ENCODE measurements at places on chromosomes 7 and 10. TPM values are rescaled to one million over a fixed set of nuclear protein-coding genes. Genes with fewer than 3 reads are reported as not detected.

Gene SPDYE9
- total RNA-seq = 0.08 TPM

Gene NPTX2
- 2.5 TPM for total RNA-seq

Gene UTF1
- total RNA-seq = not detected

Gene ZNF239
- 1.8 TPM for total RNA-seq

Gene TMEM140
- total RNA-seq = 12.1 TPM

Gene RP9
- total RNA-seq = 7.7 TPM

Gene TMEM225B
- not detected for total RNA-seq

Gene PPP1R17
- not detected for total RNA-seq

Gene AZGP1
- total RNA-seq = not detected

Gene TMEM176B
- not detected for total RNA-seq

Gene CASTOR2
- 5.6 TPM for total RNA-seq

Gene ZPBP
- total RNA-seq = not detected

DNA sequence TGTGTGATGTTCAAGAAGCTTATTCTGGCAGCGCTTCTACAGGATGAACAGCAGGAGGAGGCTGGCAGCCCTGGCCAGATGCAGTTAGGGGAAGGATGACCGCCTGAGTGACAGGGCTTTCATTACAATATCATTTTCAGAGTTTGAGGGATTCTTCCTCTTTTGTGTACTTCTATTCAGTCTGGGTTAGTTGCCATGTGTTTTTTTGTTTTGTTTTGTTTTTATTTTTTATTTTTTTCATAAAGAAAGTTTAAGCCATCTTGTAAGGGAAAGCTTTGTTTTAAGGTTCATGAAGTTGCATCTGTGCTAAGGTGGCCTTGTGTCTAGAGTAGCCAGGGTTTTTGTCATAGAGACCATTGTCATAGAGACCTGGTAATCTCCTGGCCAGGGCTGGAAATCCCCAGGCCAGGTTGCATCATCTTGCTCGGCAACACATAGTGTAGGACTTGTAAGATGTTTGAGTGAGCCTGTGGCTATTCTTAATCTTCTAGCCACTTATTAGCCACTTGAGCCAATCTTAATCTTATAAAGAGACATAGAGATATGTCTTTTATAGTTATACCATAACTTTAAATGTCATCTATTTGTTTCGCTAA, 230.5 kb upstream of the TMEM229A start:
- DNase-seq = peak; percentile 1

DNA sequence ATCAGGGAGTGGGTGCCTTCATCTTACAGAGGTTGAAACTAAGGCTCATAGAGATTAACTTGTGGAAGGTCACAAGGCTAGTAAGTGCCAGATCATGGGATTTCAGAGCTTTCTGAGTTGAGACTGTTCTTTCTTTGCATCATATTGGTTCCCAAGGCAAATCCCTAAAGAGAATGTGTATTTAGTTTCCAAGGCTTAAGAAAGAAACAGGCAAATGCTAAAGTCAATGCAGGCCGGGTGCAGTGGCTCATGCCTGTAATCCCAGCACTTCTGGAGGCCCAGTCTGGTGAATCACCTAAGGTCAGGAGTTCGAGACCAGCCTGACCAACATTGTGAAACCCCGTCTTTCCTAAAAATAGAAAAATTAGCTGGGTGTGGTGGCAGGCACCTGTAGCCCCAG, 19.8 kb downstream of the CDK1 start:
- no peak for DNase-seq

DNA sequence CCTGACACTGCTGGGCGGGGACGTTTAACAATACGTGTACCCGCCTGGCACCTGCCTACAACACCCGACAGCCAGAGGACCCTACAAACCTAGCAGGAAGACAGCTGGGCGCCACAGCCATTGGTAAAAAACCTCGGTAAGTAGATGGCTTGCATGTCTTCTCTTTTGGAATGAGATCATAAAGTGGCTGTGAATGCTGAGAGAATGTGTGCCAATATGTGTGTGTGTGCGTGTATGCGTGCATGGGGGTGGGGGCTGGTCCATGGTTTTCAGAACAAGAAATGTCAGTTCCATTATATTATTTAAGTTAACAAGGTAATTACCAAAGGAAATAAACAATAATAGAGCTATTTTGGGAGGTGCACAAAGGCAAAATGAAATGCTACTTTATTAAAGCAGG, 39.2 kb downstream of the PAPOLB start:
- DNase-seq = no peak

DNA sequence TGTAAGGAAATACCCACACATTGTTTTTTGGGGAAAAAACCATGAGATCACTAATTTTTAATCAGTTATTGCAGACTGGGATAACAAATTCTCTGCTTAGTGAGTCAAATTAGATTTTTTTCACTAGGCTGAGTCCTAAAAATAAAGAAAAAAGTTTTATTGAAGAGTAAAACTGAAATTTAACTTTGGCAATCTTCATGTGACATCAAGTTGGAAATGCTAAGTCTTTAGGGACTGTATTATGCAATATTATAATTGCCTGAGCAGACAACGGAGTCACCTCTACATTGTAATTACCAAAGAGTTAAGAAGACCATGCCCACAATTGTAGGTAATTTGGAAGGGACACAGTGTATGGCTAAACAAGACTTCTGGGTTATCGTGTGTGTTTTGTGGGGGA, 2.2 kb upstream of the CLEC5A start:
- no peak for DNase-seq

GRCh38 chr10:62034096-62034640, 132.7 kb downstream of the ARID5B start:
- no peak for DNase-seq

GRCh38 chr7:770741-771166, 43.7 kb upstream of the PRKAR1B start:
- no peak for DNase-seq

DNA sequence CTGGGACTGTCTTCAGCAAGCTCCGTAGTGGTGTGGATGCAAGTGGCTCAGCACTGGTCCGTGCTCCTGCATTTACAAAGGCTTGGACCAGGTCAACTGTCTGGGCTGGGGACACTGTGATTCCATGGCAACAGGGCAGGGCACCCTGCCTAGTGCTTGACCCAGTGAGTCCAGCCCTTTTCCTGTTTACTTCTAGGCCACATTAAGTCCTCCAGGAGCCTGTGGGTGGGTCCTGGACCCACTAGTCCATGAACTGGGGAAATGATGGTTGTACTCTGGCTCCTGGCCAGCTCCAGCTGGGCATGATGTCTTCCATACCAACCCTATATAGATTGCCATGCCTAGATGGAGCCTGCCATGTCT, 152.0 kb downstream of the RPS24 start:
- DNase-seq = peak; percentile 16

DNA sequence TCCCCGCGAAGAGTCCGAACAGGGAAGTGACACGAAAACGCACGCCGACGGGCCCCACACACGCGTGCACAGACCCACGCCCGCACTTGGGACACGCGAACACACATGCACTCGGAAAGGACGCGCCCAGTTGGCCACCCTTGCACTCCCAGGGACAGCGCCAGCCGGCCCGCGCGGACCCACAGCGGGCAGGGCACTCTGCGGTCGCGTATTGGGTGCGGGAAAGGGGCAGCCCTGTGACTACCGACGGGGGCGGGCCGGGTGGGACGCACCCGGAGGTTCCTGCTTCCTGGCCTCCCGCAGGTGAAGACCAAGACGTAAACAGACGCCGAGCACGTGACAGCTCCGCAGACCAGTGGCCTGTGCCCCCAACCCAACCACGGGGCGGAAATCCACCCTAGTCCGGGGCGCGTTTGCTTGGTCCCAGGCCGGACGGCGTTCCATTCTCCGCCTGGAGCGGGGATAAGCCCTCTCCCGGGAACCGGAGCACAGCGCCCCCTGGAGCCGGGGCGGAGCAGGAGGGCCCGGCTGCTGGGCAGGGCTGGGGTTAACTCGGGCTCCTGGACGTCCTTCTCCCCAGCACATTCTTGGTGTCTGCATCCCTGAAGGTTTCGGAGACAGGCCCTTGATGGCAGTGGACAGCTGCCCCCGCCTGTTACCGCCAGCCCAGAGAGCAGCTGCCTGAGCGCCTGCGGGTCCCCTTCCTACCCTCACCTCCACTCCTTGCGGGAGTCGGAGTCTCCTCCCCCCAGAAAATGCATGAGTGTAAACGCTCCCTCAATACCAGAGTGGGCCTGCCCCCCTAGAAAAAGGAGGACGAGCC, 2.0 kb upstream of the LZTS2 start:
- peak; percentile 75 for DNase-seq

- peak; percentile 93 for DNase-seq
These were observed 136.3 kb upstream of the TMEM72 start for GRCh38 chr10:44774676-44775401.

DNA sequence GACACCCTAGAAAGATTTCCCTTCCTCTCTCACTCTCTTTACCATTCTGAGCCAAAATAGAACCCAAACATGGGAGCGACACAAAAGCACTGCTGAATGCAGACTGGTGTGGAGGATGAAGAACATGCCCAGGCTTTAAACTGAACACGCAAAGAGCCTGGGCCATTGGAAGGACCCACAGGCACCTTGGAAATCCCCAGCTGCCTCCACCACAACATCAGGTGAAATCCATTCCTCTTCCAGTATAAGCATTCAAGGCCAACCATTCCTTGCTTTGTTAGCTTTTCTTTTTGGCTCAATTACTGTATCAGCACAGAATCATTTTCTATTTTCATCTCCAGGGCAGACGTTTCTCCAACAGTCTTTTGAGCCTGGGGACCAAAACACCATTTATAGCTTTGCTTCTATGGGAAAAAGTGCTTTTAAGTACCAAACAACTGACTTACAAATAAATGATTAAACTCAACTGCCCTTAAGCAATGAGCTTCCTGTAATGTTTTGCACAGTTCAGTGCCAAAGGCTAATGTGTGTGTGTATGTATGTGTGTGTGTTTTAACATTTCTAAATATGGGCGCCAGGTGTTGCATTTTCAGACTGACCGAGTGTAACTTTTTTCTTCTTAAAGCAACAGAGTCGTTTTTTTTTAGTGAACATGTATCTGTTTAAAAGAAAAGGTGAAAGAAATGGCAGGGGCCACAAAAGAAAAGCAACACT, 16.2 kb upstream of the BLNK start:
- peak; percentile 1 for DNase-seq

DNA sequence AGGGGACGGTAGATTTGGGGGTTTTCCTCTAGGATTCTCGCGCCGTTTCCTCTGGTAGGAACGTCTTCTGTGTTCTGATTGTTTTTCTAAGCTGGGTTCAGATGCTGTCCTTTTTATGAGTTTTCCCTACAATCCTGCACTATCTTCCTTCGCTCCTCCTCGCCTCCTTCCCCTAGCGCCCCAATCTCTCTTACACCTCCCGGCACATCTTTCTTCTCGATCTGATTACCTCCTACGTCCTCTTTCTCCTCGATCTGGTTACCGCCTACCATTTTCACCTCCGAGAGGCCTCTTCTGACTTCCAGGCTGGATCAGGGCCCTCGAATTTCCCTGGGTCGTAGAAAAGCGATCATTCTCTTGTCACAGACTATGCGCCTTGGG, 413 bp downstream of the BUD31 start:
- DNase-seq = no peak

GRCh38 chr10:17101257-17101909, 28.2 kb downstream of the CUBN start:
- no peak for DNase-seq

DNA sequence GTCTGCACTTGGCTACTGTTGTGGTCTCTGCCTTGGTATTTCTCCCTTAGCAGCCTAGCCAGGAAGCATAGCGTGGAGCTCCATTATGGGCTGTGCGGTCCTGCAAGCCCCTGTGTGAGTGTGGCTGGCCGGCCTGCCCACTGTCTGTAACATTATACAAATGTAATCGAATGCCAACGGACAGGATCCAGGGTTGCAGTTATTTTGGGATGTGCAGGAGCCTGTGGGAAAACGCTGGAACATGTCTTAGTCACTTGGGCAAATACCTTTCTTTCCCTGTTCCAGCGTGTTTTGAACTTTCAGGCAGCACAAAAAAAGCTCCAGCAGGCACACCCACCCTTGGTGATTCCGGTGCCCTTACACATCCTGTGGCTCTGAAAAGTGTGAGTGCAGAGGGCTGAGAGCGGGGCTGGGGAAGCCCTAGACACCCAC, 29.5 kb downstream of the BAG3 start:
- peak; percentile 61 for DNase-seq

GRCh38 chr10:79003183-79004100, 65.3 kb upstream of the ZMIZ1 start:
- no peak for DNase-seq

DNA sequence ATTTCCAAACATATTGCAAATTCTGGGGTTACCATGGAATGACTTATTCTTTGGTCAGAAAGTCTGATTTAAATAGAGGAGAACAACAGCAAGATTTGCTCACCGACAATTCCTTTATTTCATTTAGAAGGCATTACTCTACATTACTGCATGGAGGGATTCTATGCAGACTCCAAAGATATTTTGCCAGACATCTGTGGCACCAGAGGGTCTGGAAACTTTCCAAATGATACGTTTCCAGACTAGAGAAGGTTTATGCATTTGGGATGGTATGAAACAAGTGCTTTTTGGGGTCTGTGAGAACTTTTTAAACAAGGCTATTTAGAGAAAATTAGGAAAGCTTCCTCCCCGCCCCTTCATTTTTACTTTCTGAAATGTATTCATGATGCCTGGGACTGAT, 125.3 kb downstream of the SAMD9 start:
- no peak for DNase-seq

GRCh38 chr10:132308587-132309470, 1.1 kb upstream of the STK32C start:
- no peak for DNase-seq

GRCh38 chr7:18647582-18647981, 152.0 kb downstream of the HDAC9 start:
- DNase-seq = no peak

DNA sequence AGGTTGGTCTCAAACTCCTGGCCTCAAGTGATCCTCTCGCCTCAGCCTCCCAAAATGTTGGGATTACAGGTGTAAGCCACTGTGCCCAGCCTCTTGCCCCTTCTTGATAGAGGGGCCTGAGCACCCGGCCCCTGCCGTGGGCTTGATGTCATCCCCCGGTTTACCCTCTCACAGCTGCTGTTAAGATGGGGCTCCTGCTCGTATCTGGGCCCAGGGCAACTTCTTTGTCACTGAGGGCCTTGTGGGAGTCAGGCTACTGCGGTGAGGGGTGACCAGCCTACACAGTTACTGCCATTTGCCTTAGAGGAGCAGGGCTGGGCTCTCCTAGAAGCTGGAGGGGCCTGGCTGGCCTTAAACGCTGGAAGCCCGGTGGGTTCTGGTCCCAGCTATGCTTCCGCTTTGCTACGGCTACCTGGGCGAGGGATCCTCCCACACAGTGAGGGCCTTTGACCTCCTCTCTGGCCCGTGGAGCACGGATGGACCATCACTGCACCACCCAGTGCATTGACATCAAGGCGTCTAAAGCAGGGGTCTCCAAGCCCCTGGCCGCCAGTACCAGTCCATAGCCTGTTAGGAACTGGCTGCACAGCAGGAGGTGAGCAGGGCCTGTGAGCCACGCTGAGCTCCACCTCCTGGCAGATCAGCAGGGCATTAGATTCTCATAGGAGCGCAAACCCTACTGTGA, 1.1 kb upstream of the TMEM130 start:
- no peak for DNase-seq

GRCh38 chr7:151740081-151740851, 136.6 kb downstream of the PRKAG2 start:
- DNase-seq = no peak

DNA sequence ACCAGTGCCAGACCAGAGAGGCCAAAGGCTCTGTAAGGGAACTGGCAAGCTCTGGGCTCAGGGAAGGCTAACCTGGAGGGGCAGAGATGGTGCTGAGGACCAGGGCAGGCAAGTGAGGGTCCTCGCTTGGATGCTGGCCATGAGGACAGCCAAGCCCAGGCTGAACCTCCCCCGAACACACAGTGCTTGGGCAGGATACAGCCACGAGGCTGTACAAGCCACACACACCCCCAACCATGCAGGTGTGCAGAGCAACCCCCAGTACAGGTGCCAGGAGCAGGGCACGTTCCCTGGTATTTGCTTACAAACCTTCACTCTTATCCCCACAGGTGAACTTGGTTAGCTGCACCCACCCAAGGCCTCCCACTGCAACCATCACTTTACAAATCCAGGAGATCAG, 185.7 kb downstream of the GRID1 start:
- no peak for DNase-seq

All from fibroblast of the aortic adventitia (primary cell).